Cerebellum (tissue), 4 donors: ENCODE measurements at places on chromosomes 6 and 20. TPM values are rescaled to one million over a fixed set of nuclear protein-coding genes. Genes with fewer than 3 reads are reported as not detected.

GRCh38 chr6:165877192-165877591 lies 214.2 kb upstream of the PDE10A start:
- no peak for DNase-seq

DNA sequence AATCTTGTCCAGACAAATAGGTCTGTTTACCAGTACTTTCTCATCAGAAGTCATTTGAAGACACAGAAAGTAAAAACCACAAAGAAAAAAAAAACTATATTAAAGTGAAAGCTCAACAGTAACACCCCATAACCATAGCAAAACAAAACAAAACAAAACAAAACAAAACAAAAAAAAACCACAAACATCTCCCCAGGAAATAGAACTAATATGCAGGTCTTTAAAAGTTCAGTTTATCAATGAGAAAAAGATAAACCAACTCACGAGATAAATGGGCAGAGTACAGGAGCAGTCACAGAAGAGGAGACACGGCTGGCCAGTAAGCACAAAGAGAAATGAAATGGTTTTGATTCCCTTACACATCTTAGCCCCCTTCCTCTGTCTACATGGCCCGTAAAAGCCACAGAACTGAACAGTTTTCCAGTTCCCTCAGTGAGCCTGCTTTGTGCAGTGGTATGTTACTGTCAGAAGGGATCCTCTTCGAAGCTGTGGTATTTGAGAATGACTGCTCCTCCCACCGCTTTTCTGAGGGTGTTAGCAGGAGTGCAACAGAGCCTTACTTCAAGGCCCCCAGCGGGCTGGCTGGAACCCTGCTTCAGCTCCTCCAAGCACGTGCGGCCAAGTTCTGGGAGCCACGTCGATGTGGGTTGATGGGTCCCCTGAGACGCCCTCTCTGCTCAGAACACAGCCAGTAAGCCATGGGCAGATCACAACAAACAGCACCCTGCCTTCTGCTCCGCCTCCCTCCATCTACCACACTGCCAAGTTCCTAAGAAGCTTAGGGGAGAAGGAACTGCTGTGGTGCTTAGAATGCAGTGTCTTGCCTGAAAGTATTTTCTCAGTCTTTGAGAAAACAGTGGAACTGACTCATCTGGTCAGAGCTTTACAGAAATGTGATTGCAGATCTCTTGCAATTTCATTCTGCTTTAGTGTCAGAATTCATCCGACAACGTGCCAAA lies 14.0 kb downstream of the UST start:
- DNase-seq, result no peak

GRCh38 chr20:41411391-41411847 lies 44.8 kb upstream of the EMILIN3 start:
- DNase-seq, result no peak

DNA sequence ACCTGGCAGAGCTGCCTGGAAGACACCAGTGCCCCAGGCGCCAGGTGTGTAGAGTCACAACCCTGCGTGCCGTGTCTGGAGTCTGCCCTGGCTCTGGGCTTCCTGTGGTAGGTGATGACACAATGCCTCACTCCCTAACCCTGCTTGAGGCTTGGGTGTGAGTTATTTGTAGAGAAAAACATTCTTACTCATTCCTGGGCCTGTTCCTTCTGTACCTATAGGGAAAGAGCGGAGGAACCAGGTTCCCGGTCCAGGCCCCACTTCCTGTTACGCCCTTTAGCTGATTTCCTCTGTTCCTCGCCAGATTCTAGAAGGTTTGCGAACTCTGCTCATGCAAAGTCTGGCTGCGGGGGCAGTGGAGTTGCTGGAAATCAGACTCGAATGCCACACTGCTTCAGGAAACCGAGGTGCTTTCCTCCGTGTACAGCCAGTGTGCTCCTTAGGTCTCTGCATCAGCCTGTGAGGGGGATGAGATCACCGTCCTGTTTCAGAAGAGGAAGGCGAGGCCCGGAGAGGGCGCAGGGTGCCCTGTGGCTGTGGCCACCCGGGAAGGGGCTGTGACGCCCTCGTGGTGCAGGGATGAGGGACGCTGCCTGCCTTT lies 67.1 kb upstream of the DUSP22 start:
- no peak for DNase-seq

GRCh38 chr6:129923530-129924250 lies 62.6 kb upstream of the TMEM244 start:
- DNase-seq, result no peak

- no peak for DNase-seq
Measured at GRCh38 chr6:92433911-92434310, 985.4 kb downstream of the EPHA7 start.

DNA sequence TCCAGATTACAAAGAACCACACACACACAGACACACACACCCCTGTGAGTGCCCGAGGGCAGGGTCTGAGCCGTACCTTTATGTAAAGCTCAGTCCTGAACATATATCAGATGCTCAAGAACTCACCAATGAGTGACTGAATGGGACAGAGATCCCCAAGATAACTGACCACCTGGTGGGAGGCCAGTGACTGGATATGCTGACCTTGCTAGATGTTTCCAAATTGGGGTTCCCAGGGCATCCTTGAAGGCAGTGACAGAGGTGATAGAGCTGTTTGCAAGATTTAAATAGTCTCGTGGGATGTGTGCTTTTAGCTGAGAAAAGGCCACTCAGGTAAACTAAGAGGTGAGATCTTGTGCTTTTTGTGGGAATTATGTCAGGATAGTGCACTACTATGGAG lies 39.3 kb downstream of the KCNK17 start:
- no peak for DNase-seq

GRCh38 chr6:14953836-14954235 lies 292.0 kb upstream of the JARID2 start:
- no peak for DNase-seq

DNA sequence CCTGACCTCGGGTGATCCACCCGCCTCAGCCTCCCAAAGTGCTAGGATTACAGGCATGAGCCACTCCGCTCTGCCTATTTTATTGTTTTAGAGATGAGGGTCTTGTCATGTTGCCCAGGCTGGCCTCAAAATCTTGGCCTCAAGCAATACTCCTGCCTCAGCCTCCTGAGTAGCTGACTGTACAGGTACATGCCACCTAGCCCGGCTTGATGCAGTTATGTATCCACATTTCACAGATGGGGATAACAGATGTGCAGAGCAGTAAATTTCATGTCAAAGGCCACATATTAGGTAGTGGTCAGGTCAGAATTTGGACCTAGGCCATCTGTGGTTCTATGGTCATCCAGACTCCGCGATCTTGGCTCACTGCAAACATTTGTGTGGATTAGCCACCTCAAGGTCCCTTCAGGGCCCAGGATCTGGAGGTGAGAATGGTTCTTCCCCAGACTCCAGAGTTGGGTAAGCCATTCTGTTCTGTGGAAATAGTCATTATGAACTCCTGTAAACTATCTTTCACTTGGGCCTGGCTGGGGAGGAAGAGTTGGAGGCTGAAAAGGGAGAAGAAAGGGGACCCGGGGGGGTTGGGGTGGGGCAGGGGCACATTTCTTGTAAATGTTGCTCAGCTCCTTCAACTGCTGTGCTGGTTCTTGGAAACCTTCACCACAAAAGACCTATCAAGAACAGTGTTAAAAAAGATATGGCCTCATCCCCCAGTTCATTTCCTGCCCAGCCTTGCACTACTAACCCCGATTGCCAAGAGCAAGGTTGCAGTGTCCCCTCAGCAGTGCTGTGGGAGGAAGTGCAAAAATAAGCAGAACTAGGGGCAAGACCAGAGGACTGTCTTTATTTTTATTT lies 13.0 kb downstream of the PIM1 start:
- DNase-seq, result no peak

- no peak for DNase-seq
Measured at GRCh38 chr6:247351-247750, 44.9 kb upstream of the DUSP22 start.

DNA sequence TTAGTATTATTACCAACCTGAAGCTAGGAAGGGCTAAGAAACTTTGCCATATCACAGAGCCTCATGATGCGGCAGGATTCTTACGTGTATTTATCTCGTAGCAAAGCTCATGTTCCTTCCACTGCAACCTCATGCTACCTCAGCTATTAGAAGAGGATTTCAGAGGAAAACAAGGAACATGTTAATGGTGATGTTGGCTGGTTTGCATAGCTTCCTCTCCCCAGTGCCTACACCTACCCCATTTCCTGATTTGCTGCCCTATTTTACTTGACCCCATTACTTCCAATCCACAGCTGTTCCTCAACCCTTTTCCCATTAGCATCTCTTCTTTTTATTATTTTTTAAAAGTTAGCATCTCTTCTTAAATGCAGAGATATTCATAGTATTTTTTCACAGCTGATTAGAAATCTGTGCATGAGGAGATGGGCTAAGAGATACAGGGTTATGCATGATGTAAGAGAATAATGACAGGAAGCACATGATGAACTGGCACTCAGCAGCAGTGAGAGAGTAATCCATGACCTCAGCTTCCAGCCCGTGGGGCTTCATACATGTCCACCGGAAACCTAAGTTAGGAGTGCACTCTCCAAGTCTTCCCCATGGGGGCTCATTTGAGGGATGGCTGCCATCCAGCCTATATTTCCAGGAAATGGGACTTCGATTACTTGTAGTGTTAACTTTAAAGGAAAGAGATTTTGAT lies 106.1 kb upstream of the ASF1A start:
- no peak for DNase-seq

GRCh38 chr6:154331750-154332149 lies 24.9 kb downstream of the IPCEF1 start:
- no peak for DNase-seq

DNA sequence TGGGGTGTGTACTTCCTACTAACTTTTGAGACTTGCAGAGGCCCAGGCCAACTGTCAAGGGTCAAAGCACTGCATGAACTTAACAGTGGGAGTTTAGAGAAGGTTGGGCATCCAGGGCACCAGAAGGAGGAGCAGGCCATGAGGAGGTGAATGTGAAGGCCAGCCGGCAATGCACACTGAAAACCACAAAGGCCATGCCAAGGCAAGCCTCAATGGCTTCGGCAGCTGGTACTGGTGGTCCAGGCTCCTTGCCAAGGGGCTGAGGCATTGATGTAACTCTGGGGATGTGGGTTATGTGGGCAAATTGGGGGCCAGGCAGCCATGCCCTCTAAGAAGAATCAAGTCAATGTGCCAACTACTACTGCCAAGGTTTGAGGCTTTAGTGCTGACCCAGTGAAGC lies 222.4 kb downstream of the UNC5CL start:
- no peak for DNase-seq

- DNase-seq, result no peak
Measured at GRCh38 chr6:90088009-90088408, 193.7 kb downstream of the GJA10 start.

- DNase-seq, result no peak
Measured at GRCh38 chr6:5518936-5519491, 257.7 kb downstream of the FARS2 start.

DNA sequence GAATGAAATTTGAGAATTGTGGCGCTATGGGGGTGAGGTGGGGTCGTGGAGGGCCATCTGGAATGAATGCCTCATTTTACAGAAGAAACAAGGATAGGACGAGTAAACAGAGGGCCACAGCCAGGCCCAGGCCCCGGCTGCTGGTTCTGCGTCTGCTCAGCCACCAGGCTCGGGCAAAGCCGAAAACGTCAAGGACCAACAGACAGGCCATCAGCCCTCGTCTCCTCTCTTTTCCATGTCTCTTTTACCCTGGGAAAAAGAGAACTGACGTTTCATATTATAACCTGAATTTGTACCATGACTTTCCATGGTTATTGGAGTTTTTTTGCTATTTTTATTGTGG lies 212.4 kb upstream of the ARID1B start:
- no peak for DNase-seq

- DNase-seq, result no peak
Measured at GRCh38 chr6:107665382-107665781, 158.7 kb downstream of the SCML4 start.

GRCh38 chr6:3328145-3328544 lies 69.4 kb downstream of the PSMG4 start:
- no peak for DNase-seq

GRCh38 chr6:137402143-137402680 lies 92.0 kb downstream of the OLIG3 start:
- DNase-seq, result no peak

- DNase-seq, result no peak
Measured at GRCh38 chr6:83199173-83199862, 6.2 kb downstream of the RWDD2A start.

GRCh38 chr6:80769106-80769505 lies 662.6 kb downstream of the BCKDHB start:
- DNase-seq, result no peak

GRCh38 chr6:81988871-81989270 lies 236.4 kb upstream of the TENT5A start:
- DNase-seq, result no peak

GRCh38 chr6:105991561-105992314 lies 94.4 kb upstream of the PRDM1 start:
- peak; percentile 37 for DNase-seq

GRCh38 chr20:11274141-11274594 lies 600.4 kb upstream of the JAG1 start:
- DNase-seq, result peak; percentile 75

- DNase-seq, result no peak
Measured at GRCh38 chr6:138546733-138547185, 47.5 kb upstream of the NHSL1 start.

DNA sequence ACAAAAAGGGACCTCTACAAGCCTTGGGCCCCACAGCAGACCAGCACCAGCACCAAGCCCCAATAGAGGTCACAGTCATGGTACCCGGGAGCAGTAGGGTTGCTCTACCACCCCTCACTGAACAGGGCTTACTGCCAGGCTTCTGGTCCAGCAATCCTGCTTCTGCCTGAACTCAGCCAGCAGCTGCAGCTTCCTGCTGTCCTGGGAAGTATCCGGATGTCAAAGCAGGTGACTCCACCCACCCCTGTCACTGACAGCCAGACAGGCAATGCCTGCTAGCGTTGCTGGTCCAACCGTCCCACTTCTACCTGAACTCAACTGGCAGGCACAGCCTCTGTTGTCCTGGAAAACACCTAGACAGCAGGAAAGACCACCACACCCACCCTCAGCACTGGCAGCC lies 47.0 kb upstream of the PCSK2 start:
- no peak for DNase-seq

GRCh38 chr20:10060226-10060625 lies 25.4 kb downstream of the ANKEF1 start:
- no peak for DNase-seq

GRCh38 chr6:76472858-76473257 lies 400.4 kb upstream of the IMPG1 start:
- no peak for DNase-seq

DNA sequence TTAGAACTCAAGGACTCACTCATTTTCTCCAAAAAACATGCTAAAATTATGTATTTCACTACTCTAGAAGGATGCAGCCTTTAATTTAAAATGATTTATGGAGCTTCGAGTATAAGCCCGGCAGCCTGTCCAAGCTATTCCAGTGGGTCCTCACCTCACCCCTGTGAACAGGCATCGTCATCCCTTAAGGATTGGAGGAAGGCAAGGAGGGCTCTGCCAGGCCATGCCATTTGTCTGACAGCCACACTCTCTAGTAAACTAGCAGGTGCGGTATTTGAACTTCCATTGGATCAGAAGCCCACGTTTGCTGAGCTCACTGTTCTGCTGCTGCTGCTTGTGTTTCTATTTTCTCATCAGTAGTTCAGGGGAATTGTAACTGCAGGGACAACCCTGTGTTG lies 39.8 kb upstream of the NAA20 start:
- DNase-seq, result no peak

ID4 gene
- 118 TPM for total RNA-seq

ADGB gene
- 0.36 TPM for total RNA-seq

CLPSL1 gene
- not detected for total RNA-seq

DTNBP1 gene
- 7.3 TPM for total RNA-seq

DCDC2 gene
- total RNA-seq, result 2.6 TPM

LY6G5C gene
- 3.4 TPM for total RNA-seq

GPRC6A gene
- total RNA-seq, result not detected

HUS1B gene
- total RNA-seq, result 3.8 TPM

MCCD1 gene
- not detected for total RNA-seq

DDO gene
- 0.45 TPM for total RNA-seq

PHACTR3 gene
- total RNA-seq, result 20.1 TPM
